ENCODE measurements at places on chromosomes 11 and 22.

DNA sequence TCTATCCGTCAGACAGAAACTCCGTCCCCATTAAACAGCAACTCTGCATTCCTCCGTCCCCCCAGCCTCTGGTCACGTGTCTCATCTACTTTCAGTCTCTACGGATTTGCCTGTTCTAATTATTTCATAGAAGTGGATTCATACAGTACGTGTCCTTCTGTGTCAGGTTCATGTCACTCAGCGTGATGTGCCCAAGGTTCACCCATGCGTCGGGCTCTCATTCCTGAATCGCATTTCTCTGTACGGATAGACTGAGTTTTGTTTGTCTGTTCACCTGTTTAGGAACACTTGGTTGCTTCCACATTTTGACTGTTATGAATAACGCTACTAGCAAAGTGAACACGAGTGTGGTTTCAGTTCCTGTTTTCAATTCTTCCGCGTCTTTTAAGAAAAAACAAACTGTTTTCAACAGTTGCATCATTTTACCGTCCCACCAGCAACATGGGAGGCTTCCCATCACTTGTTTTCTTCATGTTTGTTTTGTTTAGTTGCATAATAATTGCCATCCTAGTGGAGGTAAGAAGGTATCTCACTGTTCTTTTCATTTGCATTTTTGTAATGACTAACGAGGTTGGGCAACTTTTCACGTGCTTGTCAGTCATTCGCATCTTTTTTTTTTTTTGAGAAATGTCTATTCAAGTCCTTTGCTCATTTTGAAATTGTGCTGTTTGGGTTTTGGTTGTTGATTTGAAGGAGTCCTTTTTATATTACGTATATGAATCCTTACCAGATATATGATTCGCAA lies 8.9 kb upstream of the NLRP6 start:
- peak; percentile 67 for DNase-seq

DNA sequence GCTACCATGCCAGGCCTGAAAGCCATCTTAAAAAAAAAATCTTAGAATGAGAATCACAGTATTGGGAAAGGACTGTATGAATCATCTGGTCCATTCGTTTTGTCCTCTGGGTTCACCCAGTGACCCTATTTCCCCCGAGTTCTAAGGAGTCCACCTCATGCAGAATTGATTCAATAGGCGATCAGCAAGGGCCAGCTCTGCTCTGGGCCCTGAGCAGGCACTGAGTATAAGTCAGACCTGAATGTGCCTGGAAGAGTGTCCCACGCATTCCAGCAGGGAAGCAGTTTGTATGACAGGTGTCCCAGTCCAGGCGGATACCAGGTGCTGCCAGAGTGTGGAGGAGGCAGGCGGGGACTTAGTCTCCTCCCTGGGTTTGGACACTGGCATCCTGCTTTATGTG lies 883 bp upstream of the HMOX1 start:
- DNase-seq = no peak

DNA sequence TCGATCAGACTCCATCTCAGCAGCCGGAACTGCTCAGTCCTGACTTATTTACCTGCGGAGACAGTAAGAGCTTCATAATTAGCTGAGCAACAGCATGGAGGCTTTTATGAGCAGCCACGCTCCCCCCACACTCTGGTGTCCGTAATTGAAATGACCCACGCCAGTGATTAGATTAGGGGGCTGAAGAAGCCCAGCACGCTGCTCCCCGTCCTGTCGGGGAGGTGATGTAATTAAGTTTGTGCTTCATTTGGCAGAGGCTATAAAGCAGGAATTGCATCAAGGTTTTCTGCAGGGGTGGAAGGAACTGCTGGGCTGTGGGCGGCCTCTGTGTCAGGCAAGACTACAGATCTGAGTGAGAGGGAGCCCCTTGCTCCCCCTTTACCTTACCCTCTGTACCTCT lies 22.8 kb upstream of the HTR3A start:
- no peak for DNase-seq

- DNase-seq = no peak
Observed at GRCh38 chr22:49021926-49022815, 805.5 kb downstream of the BRD1 start.

DNA sequence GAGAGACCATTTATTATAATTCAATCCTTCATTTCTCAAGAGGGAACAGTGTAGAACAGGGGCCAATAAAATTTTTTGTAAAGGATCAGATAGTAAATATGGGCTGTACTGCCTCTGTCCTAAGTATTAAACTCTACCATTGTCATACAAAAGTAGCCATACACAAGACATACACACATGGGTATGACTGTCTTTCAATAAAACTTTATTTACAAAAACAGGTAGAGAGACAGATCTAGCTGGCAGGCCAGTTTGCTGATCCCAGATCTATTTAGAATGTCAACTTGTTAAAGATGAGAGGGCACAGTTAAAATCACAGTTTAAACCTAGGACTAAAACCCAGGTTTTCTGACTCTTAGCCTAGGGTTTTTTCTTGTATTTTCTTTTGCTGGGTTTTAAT lies 16.7 kb downstream of the TRAF6 start:
- no peak for DNase-seq

GRCh38 chr11:124050748-124051147 lies 9.6 kb upstream of the OR10G7 start:
- DNase-seq = no peak

GRCh38 chr11:63611395-63611747 lies 2.9 kb downstream of the PLAAT3 start:
- DNase-seq = no peak

- DNase-seq = no peak
Observed at GRCh38 chr22:23898006-23898974, 4.1 kb downstream of the MIF start.

DNA sequence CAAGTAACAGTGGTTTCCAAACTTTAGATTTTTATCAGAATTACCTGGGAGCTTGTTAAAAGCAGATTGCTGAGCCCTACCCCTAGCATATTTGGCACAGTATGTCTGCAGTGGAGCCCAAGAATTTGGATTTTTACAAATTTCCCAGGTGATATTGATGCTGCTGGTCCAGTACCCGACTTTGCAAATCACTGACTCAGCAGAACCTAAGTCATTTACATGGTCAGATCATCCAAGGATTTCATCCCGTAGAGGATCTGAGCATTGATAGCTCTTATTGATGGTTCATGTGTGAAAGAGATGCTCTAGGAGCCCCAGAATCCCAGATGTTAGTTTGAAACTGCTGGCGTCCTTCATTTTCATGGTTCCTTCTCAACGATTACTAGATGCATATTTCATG lies 6.0 kb downstream of the C11orf97 start:
- DNase-seq = no peak

DNA sequence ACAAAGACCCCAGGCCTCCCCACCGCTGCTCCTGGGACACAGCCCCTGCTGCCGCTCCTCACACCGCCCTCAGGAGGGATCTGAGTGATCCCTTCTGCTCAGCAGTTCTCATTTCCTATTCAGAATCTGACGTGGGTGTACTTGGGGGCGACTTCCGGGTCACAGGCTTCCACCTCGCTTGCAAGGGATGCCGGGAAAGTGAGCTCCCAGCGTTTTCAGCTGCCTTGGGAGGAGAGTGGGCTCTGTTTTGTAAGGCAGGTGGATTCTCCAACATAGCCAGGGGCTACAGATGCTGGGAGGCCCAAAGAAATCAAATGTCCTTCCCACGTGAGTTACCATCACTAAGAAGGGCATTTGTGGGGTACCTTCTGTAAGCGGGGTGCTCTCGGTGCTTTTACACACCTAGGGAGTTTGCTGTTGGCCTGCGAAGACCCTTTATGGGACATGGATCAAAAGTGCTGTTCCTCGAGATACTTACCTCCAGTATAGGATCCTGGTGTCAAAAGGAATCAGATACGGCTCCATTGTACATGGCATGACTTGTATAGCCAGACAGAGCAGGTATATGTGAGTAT lies 9.7 kb upstream of the LRRC10B start:
- DNase-seq = no peak

GRCh38 chr11:45662665-45663485 lies 2.5 kb downstream of the CHST1 start:
- DNase-seq = no peak

- no peak for DNase-seq
Observed at GRCh38 chr11:83815736-83816135, 529.6 kb upstream of the CCDC90B start.

DNA sequence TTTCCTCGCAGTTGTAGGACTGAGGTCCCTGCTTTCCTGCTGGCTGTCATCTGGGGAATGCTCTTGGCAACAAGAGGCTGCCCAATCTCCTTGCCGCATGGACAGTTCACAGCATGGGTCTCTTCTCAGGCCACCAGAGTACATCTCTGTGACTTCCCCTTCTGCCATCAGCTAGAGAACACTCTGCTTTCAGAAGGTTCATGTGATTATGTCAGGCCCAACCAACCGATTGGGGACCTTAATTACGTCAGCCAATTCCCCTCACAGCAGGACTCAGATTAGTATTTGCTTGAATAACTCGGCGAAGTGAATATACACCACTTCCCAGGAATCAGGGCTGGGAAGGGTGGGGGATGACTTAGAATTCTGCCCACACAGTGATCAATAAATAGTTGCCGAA lies 61.9 kb upstream of the CSNK2A3 start:
- DNase-seq = no peak

DNA sequence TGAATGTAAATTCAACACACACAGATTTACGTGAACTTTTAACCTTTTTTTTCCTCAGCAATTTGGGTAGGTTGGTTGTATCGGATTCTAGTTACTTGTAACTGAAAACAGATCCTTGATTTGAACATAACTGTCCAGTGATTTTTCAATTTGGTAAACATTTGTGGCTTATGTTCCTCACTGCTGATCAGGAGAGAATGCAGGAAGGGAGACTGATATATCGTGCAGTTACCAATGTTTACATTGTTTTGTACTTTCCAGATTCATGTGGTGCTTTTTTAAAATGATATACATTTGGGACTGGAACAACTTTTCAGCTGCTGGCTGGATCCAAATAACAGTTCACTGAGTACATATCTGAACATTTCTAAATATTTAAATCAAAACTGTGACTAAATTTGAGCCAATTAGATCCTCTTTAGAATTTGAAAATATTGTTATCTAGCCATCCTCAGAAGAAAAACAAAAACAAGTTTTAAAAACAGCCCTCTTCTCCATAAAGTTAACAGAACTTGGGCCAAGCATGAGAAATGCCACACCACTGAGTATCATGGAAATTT lies 84.3 kb upstream of the MTMR2 start:
- no peak for DNase-seq

- no peak for DNase-seq
Observed at GRCh38 chr11:118746988-118747585, 43.9 kb downstream of the DDX6 start.

- DNase-seq = no peak
Observed at GRCh38 chr11:1992111-1992510, 5.5 kb downstream of the H19 start.

- no peak for DNase-seq
Observed at GRCh38 chr22:40051322-40051721, 56.6 kb downstream of the FAM83F start.

DNA sequence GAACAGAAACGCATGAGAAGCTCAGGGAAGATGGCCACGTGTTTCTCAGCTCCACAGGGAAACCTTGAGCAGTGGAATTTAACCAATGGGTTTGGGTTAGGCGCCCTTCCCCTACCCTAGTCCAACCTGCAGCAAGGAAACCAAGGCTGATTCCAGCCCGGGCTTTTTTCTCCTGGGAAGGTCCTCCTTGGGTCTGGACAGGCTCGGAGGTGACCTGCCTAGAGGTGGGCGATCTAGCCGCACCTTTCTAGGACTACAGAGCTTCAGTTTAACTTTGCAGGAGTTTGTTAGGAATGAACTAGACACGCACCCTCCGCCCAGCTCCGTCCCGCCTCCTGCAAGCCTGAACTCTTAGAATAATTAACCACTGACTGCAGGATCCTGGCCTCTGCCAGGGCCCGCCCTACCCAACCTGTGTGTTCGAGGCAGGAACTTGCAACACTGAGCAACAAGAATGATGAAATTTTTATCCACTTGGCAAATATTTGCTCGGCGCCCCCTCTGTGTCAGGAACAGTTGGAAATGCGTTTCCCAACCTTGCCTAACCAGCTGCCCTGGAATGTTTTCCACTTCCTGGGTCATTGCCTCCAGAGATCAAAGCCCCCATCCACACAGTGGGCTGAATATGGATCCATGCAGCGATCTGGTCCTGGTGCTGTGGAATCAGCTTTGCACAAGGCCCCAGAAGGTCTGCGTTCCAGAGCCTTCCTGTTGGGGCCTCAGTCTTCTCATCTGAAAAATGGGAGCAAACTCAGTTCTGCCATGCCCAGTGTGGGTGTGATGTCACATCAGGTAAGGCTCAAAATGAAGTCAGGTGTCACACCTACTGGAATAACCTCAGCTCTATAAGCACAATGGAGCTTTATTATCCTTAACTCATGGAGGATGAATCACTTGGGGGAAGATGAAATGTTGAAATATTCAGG lies 13.3 kb downstream of the MPST start:
- DNase-seq = no peak

DNA sequence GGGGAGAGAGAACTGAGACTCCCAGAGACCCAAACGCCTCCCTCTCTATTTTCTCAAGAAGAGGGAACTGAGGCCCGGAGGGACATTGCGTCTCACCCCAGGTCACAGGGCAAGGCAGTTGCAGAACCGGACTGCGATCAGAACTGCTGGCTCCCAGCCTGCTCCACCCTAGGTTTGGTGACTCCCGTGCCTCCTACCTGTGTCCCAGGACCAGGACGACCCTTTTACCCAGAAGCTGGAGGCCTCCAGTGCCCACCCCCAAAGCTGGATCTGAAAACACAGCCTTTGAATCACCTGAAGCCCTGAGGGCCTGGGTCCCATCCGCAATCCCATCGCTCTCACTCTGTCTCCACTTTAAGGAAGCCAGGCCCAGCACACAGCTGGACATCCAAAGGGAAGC lies 1.4 kb downstream of the GSTT4 start:
- no peak for DNase-seq

GRCh38 chr22:40919446-40919845 lies 31.7 kb upstream of the RBX1 start:
- no peak for DNase-seq

- no peak for DNase-seq
Observed at GRCh38 chr22:44569561-44569991, 71.5 kb upstream of the RTL6 start.

GRCh38 chr11:12009617-12010321 lies 1.3 kb upstream of the DKK3 start:
- no peak for DNase-seq

DNA sequence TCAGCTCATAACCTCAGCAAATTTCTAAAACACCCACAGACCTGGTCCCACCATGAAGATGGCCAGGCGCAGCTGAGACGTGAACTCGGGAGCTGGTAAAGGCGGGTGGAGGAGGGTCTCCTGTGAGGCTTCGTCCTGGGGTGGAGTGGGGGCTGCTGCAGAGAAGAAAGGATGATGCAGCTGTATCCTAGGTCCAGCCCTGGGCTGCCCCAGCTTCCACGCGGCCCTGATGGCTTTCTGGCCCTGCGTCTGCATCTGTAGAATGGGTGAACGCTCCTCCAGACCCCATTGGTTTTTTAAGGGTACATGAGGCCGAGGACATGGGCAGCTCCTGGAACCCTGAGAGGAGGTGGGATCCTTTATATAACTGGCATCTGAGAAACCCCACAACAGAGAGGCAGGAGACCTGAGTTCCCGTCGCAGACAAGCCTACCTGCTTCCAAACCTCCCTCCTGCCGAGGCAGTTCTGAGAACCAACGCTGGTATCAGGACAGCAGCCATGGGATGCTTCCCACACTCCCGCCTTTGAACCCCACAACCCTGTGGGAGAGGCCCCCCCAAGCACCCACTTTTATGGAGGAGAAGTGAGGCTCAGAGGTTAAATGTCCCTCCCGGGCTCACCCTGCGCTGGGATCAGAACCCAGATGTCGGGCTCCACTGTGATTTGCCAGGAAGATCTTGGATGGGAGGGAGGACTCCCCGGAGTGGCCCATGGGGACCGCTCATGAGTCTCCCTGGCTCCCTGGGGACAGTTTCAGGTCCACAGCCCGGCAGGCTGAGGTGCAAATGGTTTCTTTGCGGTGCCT lies 55.2 kb upstream of the FGF3 start:
- no peak for DNase-seq

All from CD4-positive, alpha-beta T cell treated with Interleukin-6 at 100 ng/mL for 8 hours (primary cell).